ENCODE measurements at places on chromosomes 7 and 10. TPM values are rescaled to one million over a fixed set of nuclear protein-coding genes. Genes with fewer than 3 reads are reported as not detected.

C10orf67 gene
- 0.16 TPM for total RNA-seq

HOGA1 gene
- 17.6 TPM for total RNA-seq

ANKRD1 gene
- 3,842 TPM for total RNA-seq

PMS2 gene
- 5.3 TPM for total RNA-seq

LIPK gene
- total RNA-seq = not detected

DNA sequence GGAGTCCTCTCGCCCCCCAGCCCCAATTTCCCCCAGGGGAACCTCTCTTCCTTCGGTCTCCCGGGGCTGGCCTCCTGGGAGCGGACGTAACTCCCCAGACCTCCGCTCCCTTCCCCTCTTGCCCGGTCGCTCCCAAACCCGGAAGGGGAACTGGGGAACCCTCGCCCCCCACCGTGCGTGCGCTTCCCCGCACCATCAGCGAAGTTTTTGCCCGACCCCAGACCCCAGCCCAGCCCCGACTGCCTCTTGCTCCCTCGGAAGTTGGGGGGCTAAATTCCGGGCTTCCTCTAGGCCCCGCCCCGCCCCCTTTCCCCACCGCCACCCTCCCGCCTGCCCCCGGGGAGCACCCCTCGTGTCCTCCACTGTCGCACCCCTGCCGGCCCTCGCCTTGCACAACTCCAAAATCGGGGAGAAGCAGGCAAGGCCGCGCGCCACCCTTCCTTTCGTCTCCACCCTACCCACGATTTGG lies 436 bp downstream of the GNB2 start:
- no peak for DNase-seq
- H3K36me3 ChIP-seq = peaks cover 28% of the 10 kb centered on the region
- H3K27me3 ChIP-seq = no peaks in the 10 kb centered on the region
- H3K4me3 ChIP-seq = peak overlapping the region; percentile 99
- peaks cover 33% of the 10 kb centered on the region for H3K4me1 ChIP-seq

- peaks cover 21% of the 10 kb centered on the region for H3K36me3 ChIP-seq
- H3K27me3 ChIP-seq = no peaks in the 10 kb centered on the region
- peaks cover 29% of the 10 kb centered on the region for H3K4me1 ChIP-seq
- DNase-seq = no peak
- H3K27ac ChIP-seq = no peak overlapping the region
These were observed 31.6 kb downstream of the GRB10 start for GRCh38 chr7:50751146-50751545.

DNA sequence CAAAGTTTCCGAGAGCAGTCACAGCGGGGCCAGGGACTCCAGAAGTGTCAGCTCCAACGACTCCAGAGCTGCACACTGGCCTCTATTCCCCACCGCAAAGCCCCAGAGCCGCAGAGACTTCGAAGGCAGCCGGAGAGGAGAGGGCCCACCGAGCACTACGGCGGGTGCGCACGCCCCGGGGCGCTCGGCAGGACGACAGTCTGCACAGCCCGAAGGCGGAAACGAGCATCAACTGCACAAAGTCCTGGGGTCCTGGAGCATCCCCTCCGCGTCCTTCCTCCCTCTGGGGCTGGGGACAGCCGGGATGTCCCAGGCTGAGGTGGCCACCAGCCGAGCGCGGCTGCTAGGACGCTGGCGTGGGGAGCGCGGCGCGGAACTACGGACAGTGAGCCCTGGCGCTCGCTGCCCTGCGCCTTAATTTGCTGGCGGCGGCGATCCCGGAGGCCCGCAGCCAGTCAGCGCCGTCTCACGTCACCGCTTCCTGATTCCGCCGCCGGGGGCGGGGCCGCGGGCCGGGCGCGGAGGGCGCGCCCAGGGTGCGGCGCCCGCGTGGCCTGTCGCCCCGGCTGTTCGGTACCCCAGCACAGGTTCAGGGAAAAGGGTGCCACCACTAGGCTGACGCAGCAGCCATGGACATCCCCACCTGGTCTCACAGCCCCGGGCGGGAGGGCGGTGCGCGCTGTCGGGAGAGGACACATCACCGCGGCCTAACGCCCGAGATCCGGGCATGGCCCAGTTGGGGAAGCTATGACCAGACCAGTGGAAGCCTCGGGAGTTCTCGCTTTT lies at the start of gene TBX20:
Gene TBX20 (minus strand): TSS at position 391 of the 786 bp plus-strand sequence. CDS start 480 bp downstream, outside the sequence.
- no peaks in the 10 kb centered on the region for H3K27me3 ChIP-seq
- H3K4me3 ChIP-seq = peak within 1 kb of the TSS; percentile 81
- peaks cover 25% of the 10 kb centered on the region for H3K4me1 ChIP-seq
- H3K27ac ChIP-seq = peak within 1 kb of the TSS; percentile 91
- peaks cover 6% of the 10 kb centered on the region for H3K36me3 ChIP-seq

DNA sequence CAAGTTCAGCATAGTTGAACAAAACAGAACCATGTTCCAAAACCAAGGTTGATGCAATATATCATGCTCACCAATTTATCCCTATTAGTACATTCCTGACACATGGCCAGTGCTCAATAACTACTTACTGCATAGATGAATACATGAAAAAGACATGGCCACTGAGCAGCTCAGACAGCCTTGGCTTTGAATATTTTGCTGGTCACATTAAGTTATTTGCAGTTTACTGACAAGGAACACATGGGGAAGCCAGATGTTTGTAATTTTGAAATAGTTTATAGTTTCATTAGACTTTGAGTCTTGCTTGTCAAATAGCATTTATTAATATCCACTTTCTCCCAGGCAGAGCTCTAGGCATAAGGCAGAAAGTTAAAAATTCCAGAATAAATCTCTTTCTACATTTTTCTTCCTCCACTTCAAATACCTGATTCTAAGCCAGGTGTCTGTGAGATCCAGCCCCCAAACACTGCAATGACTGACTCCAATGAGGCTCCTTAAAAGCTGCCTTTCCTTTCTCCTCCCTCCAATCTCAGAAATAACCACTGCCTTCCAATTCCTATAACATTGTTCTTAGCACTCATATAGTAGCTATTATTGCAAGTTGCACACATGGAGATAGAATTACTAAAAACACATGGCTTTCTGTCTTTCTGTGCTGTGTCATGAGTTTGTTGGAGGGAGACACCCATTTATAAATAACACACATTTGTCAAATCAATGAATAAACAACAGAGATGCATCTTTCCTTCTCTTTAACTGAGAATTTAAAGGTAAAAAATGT lies 91.3 kb downstream of the PCGF5 start:
- H3K36me3 ChIP-seq = no peaks in the 10 kb centered on the region
- H3K4me1 ChIP-seq = no peaks in the 10 kb centered on the region
- H3K27me3 ChIP-seq = no peaks in the 10 kb centered on the region

GRCh38 chr7:142482891-142483658 lies 225.2 kb upstream of the PRSS58 start:
- H3K4me3 ChIP-seq = no peak overlapping the region
- H3K27me3 ChIP-seq = no peaks in the 10 kb centered on the region
- H3K27ac ChIP-seq = no peak overlapping the region
- no peaks in the 10 kb centered on the region for H3K36me3 ChIP-seq
- DNase-seq = no peak

- H3K4me3 ChIP-seq = no peak overlapping the region
- H3K27ac ChIP-seq = peak overlapping the region; percentile 52
- H3K4me1 ChIP-seq = no peaks in the 10 kb centered on the region
- DNase-seq = peak; percentile 75
- peaks cover 42% of the 10 kb centered on the region for H3K36me3 ChIP-seq
These were observed 26.2 kb upstream of the BMPR1A start for GRCh38 chr10:86730227-86730626.

- no peaks in the 10 kb centered on the region for H3K36me3 ChIP-seq
- H3K4me1 ChIP-seq = no peaks in the 10 kb centered on the region
- DNase-seq = no peak
- H3K27me3 ChIP-seq = no peaks in the 10 kb centered on the region
These were observed 26.7 kb downstream of the TMEM273 start for GRCh38 chr10:49161411-49161997.

DNA sequence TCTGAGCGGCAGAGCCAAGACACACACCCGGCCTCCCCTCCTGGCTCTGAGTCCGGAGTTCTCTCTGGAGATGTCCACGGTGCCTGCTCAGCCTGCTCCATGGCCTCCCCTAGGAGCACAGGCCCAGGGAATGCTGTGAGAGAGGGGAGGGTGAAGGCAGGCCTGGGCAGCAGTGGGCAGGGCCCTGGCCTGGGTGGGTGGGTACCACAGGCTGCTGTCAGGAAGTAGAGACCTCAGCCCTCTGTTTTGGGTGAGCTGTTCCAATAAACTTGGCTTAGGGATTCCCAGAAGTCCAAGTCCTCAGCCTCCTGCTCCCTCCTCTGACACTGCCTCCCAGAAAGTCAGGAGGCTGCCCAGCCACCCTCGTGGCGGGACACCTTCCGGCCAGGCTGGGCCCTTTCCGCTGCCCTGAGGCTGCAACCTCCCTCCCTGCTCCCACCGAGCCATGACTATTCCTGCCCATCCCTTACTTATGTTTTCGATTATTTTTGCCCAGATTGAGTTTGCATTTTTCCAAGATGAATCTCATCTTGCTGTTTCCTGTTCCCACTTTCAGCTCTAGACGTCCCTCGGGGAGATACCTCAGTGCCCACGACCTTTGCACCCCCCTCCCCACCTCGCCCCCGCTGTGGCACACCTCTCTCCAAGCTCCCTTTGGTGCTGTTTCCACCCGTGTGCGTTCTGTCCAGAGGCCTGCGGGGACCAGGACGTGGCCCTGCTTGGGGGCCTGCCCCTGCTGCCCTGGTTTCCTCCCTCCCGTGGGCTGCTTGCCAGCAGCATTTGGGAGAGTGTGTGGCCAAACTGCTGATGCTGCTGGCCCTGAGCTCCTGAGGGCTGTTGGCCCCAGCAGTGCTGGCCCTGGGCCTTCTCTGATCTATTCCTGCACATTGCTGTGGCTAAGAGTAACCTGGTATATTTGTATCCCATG lies 5.8 kb upstream of the POLM start:
- H3K27me3 ChIP-seq = no peaks in the 10 kb centered on the region
- H3K36me3 ChIP-seq = no peaks in the 10 kb centered on the region
- no peaks in the 10 kb centered on the region for H3K4me1 ChIP-seq

- peaks cover 41% of the 10 kb centered on the region for H3K36me3 ChIP-seq
- DNase-seq = no peak
- no peak overlapping the region for H3K27ac ChIP-seq
- H3K4me1 ChIP-seq = no peaks in the 10 kb centered on the region
- no peaks in the 10 kb centered on the region for H3K27me3 ChIP-seq
- H3K4me3 ChIP-seq = no peak overlapping the region
These were observed 15.7 kb downstream of the PPP3CB start for GRCh38 chr10:73480158-73480557.

Data from right atrium auricular region (tissue), 2 donors.